Stimulated activated CD8-positive, alpha-beta memory T cell treated with anti-CD3 and anti-CD28 coated beads, Interleukin-4, amount 100 ng/mL, for 1 hour (primary cell): ENCODE measurements at places on chromosomes 4 and X.

GRCh38 chrX:536616-537015, 94.0 kb upstream of the SHOX start:
- DNase-seq, result no peak

- DNase-seq, result no peak
These were observed 244.2 kb downstream of the ANKRD50 start for GRCh38 chr4:124468360-124468759.

DNA sequence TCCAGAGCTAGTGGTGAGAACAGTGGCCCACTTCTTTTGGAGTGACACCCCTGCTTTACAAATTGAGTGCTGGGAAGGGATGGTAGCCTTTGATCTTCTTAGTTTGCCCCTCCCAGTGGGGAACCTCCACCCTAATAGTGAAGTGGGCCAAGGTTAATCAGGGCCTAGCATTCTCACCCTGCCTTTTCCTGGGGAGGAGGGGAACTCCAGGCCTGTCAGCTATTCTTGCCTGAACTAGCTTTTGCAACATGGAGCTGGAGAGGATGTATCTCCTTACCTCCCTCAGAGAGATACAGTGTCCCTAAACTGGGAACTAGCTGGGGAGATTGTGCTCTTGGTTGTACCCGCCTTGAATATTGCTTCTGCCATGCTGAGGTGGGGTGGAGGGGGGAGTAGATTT, 20.6 kb downstream of the PHKA1 start:
- no peak for DNase-seq

- no peak for DNase-seq
These were observed 203.0 kb downstream of the MAML3 start for GRCh38 chr4:139951021-139951420.

DNA sequence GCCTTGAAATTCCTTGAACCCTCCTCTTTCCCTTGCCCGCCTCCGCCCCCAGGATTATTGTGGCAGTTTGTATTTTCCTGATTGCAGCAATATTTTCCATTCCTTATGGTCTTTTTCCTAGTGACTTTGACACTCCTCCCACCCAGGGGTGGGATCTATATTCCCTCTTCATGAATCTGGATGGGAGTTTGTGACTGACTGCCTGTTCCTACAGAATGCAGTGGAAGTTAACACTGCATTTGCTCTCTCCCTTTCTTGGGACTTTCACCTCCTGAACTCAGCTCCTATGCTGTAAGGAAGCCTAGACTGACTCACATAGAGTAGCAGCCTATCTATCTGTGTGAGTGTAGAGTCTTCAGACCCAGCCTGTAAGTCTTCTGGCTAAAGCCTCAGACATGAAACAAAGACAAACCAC, 2.2 kb downstream of the FUNDC2 start:
- DNase-seq, result no peak

DNA sequence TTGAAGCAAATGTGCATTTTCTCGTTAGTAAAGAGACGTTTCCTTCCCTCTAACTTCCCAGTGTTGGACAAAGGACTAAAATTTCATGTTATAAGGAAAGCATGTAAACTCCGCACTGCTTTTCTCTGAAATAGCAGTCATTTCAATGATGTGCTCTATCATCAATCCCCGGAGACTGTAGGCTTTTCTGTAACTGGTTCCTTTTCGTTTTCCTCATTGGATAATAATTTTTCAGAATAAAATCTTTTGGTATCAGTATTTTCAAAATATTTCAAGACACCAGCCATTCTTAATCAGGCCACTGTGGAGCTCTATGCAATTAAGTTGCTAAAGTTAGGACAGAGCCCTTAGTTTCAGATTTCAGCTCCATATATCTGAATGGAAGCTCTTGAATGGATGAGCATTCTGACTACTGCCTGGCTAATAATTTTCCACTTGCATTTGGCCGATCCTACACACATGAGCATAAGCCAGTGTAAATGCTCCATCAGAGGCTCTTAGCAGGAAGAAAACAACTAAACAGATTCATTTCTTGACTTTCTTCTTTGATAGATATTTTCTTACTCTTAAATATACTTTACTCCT, 157.7 kb downstream of the CHIC2 start:
- DNase-seq, result no peak

DNA sequence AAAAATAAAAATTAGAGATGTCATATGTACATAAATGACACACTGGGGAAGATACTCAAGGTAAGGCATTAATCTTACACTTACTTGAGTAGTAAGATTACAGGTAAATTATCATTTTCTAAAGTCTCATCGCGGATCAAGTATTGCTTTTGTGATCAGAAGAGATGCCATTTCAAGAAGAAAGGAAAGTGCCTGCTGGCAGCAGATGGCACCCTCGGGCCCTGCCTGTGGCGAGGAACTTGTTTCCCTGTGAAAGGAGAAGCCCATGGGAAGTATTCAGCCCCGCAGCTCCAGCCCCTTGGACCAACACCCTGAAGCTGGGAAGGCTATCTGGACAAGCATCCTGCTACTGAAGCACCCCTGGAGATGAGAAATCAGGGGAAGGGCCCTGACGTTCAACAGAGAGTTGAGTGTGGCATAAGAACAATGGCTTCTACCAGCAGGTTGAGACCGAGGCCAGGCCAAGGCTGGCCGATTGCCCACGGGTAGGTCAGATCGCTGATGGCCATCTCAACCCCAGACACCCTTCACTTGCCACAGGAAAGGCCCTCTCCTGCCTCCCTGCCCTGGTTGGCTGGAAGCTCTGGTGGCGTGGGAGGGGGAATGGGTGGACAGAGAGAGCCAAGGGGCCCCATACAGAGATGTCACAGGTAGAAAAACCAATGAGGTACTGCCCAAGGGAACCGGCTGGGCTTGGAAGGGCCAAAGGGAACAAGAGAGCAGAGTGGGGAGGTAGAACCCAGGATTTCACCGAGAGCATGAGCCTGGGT, 18.8 kb upstream of the MXD4 start:
- no peak for DNase-seq

- no peak for DNase-seq
These were observed 1.6 kb downstream of the PCDH10 start for GRCh38 chr4:133150486-133151340.

DNA sequence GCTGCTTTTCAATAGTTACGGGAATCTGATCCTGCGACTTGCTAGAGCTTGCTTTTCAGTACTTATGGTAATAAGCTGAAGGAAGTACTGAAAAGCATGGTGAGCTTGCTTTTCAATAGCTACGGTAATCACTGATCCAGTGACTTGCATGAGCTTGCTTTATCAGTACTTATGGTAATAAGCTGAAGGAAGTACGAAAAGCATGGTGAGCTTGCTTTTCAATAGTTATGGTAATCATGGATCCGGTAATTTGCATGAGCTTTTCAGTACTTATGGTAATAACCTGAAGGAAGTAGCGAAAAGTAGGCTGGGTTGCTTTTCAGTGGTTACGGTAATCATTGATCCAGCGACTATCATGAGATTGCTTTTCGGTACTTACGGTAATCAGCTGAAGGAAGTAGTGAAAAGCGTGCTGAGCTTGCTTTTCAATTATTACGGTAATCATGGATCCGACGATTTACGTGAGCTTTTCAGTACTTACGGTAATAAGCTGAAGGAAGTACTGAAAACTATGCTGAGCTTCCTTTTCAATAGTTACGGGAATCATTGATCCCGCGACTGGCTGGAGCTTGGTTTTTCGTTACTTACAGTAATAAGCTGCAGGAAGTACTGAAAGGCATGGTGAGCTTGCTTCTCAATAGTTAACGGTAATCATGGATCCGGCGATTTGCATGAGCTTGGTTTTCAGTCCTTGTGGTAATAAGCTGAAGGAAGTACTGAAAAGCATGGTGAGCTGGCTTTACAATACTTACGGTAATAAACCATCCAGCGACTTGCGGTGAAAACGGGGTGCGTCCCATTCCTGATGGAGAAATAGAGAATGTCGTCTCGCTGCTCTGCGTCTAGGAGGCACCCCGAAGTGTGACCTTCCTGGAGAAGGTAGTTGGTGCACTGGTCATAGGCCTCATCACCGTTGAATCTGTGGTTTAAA, 6.5 kb downstream of the CRLF2 start:
- DNase-seq, result no peak

GRCh38 chrX:44274096-44274495, 69.4 kb downstream of the EFHC2 start:
- no peak for DNase-seq

- no peak for DNase-seq
These were observed 405.2 kb downstream of the FAT4 start for GRCh38 chr4:125719987-125720386.

GRCh38 chrX:15973946-15974345, 119.3 kb upstream of the AP1S2 start:
- no peak for DNase-seq

DNA sequence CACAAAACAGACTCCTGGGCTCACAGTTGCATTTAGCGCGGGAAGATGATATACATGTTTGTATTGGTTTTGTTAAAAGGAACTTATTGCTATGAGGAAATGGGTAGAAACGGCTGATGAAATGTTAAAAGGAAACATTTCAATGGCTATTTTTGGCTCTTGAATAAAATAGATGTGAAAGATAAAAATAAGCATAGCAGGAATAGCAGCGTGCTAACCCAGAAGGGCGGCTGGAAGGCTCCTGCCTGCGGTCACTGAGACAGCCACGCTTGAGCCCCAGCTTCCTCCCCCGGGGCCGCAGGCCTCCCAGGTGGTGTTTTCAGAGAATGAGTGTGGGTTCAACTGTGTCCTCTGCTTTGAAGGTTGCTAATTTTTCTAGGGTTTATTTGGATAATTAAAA, 35.0 kb upstream of the CLCN4 start:
- DNase-seq, result no peak

DNA sequence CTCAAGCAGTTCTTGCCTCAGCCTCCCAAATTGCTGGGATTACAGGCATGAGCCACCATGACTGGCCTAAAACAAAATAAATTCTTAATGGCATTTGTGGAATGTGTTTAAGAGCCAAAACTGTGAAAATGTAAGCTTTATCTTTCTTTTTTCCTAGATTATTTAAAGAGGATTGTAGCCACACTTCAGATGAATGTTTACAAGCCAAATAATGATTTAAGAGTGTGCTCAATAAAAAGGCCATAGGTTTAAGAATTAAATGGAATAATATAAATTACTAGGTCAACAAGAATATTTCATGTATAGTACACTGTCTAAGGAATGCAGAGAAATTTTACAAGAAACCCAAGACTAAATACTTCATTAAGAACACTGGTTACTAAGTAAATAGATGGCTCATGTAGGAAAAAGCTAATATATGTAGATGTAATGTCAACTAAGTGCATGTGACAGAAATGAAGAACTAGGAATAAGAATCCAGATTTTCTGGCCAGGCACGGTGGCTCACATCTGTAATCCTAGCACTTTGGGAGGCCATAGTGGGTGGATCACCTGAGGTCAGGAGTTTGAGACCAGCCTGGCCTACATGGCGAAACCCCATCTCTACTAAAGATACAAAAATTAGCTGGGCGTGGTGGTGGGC, 21.3 kb upstream of the UGDH start:
- no peak for DNase-seq

DNA sequence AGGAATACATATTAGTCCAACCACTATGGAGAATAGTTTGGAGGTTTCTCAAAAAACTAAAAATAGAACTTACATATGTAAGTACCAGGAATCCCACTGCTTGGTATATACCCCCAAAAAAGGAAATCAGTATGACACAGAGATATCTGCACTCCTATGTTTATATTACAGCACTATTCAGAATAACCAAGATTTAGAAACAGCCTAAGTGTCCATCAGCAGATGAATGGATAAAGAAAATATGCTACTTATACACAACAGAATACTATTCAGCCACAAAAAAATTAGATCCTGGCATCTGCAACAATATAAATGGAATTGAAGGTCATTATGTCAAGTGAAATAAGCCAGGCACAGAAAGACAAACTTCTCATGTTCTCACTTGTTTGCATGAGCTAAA, 27.5 kb upstream of the ABCG2 start:
- no peak for DNase-seq

DNA sequence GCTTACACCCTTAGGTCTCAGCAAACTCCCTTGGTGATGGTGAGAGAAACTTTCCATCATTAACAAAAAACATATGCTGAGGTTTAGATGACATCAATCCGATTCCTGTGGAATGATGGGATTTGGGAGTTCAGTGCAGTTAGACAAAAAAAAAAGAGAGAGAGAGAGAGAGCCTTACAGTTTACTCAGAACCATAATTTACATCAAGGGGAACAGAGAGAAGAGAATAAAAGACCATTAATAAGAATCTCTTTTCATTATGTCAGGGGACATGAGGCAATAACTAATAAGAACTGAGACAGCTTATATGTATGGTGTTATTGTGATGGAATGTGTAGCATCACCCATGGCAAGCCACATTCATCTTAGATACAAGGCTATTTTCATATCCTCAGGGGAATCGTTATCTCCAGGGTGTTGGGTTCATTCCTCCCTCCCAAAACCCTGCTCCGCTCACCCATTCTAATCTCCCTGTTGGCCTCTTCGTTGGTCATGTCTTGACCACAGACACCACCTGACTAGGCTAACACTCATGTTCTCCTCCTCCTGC, 175.7 kb upstream of the MXRA5 start:
- DNase-seq, result no peak

- DNase-seq, result no peak
These were observed 79.7 kb downstream of the SHROOM2 start for GRCh38 chrX:9865804-9866472.

DNA sequence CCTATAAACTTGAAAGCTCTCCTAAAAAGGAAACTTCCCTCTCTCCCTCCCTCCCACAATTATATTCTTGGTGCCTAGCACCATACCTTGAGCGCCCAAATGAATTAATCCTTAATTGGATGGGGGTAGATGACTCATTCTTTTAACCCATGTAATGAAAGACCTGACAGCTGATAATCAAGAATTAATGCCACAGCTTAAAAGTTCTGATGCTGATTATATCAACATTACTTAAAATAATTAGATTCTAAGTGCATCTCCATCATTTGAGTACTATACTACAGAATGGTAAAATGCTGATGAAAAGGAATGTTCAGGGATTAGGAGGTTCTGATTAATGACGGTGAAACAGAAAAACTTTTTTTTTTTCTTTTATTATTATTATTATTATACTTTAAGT, 117.0 kb downstream of the ENOX2 start:
- DNase-seq, result no peak

- no peak for DNase-seq
These were observed 109.8 kb upstream of the HPGD start for GRCh38 chr4:174631901-174632758.

- no peak for DNase-seq
These were observed 23.7 kb downstream of the BMP2K start for GRCh38 chr4:78799551-78800495.

GRCh38 chr4:159227984-159228383, 125.1 kb downstream of the RAPGEF2 start:
- DNase-seq, result no peak

DNA sequence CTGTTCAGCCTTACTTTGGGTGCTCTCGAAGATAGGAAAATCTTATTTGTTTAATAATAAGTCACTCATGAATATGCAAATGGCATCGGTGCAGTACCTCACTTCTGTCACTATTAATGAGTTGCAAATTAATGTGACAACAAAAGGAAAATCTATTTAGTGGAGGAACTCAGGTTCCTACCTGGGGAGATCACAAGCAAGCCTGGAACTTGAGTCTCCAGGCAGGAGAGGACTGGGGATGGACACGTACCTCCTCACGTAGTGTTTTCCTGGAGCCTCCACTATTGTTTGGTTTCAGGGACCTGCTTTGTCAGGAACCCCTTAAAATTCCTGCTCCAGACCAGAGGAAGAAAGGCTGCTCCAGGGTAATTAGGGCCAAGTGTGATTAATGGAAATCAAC, 82.1 kb downstream of the BCOR start:
- no peak for DNase-seq
